Renal cortical epithelial cell (primary cell): ENCODE measurements at places on chromosomes 1 and 21.

DNA sequence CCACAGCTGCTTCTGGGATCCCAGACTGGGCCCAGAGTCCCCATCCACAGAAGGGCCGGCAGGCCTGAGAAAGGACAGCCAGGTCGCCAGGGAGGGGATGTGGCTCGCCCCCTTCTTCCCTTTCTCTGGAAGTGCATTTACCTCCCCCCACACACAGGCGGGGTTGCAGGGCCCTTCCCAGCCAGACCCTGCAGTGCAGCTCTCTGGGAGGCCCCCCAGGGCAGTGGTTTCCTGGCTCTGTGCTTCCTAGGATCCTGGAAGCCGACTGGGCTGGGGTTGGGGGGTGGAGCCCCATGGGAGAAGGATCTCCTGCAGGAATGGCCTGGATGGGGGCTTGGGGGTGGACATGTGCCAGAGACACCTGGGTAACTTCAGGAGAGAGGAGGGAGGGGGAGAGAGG is 4.2 kb upstream of the COL6A1 start:
- DNase-seq = no peak

DNA sequence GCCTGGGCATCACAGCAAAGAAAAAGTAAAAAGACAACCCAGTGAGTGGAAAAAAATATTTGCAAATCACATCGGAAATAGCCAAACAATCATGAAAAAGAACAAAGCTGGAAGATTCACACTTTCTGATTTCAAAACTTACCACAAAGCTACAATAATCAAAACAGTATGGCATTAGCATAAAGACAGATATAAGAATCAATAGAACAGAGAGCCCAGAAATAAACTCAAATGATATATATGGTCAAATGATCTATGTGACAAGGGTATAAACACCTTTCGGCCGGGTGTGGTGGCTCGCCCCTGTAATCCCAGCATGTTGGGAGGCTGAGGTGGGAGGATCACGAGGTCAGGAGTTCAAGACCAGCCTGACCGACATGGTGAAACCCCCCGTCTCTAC is 13.5 kb downstream of the ACOT7 start:
- DNase-seq = no peak

GRCh38 chr1:200524092-200524491 is 96.5 kb downstream of the KIF14 start:
- DNase-seq = no peak

DNA sequence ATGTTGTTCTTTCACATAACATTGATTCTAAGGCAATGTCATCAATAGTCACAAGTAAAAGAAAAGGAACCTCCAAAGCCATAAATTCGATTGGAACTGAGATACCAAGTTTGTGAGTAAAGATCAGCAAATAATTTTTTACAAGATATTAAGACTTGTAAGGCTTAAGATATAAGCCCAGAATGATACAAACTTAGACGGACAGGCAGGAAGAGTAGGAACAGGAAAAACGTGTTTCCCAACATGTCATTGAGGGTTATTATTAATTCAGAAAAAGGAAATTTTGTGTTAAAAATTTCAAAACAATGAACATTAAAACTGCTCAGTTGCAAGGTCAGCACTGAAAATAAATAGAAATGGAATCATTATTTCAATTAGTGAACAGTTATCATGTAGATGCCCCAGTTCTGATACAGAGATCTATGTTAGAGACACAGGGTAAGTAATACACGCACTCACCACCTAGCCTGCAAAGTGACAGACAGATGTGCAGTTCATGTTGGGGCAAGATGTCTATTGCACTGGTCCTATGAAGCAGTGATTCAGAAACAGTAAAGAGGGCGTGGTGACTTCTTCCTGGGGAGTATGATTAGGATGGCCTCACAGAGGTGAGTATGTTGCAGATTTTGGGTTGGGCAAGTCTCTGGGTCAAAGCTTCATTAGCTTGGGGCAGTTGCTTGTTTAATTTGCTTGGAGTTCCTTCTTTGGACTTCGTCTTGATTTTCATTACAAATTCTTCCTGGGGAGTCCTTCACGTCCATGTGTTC is 284.4 kb downstream of the SETD4 start:
- no peak for DNase-seq

- DNase-seq = no peak
Measured at GRCh38 chr1:87512431-87512830, 183.8 kb downstream of the LMO4 start.

DNA sequence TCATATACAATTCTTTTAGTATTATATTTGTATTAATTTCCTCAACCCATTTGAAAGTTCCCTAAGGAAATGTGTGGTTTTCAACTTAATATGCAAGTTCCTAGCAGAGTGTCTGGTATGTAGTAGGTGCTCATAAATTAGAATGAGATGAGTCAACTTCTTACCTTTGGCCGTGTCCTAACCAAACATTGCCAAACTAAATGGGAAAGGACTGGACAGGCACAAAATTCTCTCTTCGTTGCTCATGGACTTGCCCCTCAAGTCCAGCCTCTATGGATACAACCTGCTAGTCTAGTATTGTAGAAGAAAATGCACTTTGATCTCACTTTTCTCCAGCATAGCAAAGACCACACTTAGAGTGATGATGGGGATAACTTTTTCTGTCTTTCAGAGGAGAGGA is 11.6 kb upstream of the MRPS14 start:
- peak; percentile 9 for DNase-seq

GRCh38 chr1:46002551-46003150 is 129.8 kb downstream of the PIK3R3 start:
- no peak for DNase-seq

- peak; percentile 28 for DNase-seq
Measured at GRCh38 chr1:221035662-221036153, 156.5 kb downstream of the HLX start.
